ENCODE measurements at places on chromosomes 7 and 10. TPM values are rescaled to one million over a fixed set of nuclear protein-coding genes. Genes with fewer than 3 reads are reported as not detected.

- peak overlapping the region; percentile 35 for H3K27ac ChIP-seq
- H3K4me1 ChIP-seq, result peaks cover 20% of the 10 kb centered on the region
- H3K27me3 ChIP-seq, result no peaks in the 10 kb centered on the region
- H3K36me3 ChIP-seq, result no peaks in the 10 kb centered on the region
- DNase-seq, result no peak
Observed at GRCh38 chr10:68301790-68302502, 29.9 kb upstream of the HNRNPH3 start.

DNA sequence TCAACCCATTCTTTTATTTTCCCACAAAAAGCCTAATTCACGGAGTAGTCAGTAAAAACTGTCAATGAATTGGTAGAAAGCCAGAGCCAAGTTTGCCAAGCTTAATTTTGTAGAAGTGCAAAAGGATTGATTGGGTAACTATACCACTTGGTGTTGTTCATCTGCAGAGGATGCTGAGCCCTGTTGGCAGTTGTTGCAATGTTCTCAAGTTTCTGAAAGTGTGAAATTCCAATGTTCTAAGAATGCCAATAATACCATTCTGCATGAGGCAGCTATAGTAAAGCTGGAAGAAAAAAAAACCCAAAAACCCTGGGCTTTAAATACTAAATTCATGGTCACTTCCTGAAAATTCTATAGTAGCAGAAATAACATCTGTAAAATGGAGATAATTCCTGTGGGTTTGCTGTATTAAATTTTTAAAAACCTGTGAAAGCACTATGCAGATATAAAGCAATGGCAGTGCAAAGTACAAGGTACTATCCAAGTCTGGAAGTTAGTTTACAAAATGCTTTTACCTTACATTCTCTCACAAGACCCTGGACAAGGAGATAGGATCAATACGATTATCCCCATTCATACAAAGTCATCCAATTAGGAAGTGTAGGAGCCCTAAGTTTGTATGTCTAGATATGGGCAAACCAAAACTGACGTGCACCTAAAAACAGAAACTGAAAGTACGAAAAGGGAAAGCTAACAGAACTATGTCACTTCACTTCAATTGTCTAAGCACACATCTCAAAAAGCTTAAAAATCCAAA, 6.0 kb upstream of the PON1 start:
- H3K4me1 ChIP-seq, result no peaks in the 10 kb centered on the region
- DNase-seq, result no peak
- no peak overlapping the region for H3K27ac ChIP-seq

Gene GNAT3
- 0.70 TPM for total RNA-seq

DNA sequence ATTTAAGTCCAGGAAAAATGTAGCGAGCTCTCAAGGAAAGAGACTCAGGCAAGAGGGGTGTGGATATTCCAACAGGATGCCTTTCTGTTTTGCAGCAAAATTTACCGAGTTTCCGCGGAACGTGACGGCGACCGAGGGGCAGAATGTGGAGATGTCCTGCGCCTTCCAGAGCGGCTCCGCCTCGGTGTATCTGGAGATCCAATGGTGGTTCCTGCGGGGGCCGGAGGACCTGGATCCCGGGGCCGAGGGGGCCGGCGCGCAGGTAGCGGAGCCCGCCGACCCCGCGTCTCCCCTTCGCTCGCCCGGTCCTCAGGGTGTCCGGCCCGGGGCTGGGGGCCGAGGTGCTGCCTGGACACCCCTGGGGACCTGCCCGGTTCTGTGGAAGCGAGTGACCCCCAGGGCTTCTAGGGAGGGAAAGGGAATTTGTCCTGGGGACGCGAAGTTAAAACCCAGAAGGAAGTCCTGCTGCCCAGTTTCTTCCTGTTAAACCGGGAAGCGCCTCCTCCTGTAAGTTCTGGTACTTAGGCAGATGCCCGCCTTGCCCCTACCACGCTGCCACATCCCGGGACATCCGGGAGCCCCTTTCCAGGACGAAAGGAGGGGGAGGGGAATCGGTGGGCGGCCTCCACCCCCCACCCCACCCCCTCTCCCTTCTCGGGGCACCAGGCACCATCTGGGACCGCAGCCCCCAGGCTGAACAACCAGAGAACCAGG, 2.5 kb downstream of the VSTM2A start:
- peaks cover 22% of the 10 kb centered on the region for H3K4me1 ChIP-seq
- no peak for DNase-seq
- no peaks in the 10 kb centered on the region for H3K36me3 ChIP-seq
- peak overlapping the region; percentile 2 for H3K27ac ChIP-seq
- peak overlapping the region; percentile 82 for H3K4me3 ChIP-seq

GRCh38 chr7:101767544-101767943, 49.9 kb upstream of the CUX1 start:
- no peaks in the 10 kb centered on the region for H3K4me1 ChIP-seq
- H3K4me3 ChIP-seq, result no peak overlapping the region
- H3K36me3 ChIP-seq, result no peaks in the 10 kb centered on the region

Gene TCERG1L
- 4.2 TPM for total RNA-seq

DNA sequence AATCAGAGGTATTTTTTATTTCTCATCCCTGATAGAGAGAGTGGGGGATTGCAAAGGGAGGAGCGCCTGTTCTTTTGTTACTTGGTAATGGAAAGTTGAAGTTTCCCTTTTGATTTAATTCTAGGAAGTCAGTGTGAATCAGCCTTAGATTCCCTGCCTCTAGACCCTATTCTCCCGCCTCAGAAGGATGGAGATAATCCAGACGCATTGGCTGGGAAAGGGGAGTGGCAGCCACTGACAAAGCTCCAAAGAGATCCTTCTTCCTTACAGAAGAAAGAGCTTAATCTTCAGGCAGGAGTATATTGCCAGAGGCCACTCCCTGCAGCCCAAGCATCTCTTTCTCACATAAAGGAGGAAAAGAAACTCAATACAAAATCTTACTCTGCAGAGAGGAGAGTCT, 122.3 kb upstream of the GALNT17 start:
- no peak for DNase-seq
- peaks cover 20% of the 10 kb centered on the region for H3K27me3 ChIP-seq
- H3K4me3 ChIP-seq, result no peak overlapping the region
- H3K27ac ChIP-seq, result no peak overlapping the region

GRCh38 chr10:46080886-46081285, 34.8 kb upstream of the MSMB start:
- no peak overlapping the region for H3K4me3 ChIP-seq
- H3K36me3 ChIP-seq, result no peaks in the 10 kb centered on the region
- no peaks in the 10 kb centered on the region for H3K4me1 ChIP-seq
- H3K27me3 ChIP-seq, result peaks cover 3% of the 10 kb centered on the region
- no peak overlapping the region for H3K27ac ChIP-seq

Gene SFTPA1
- total RNA-seq, result 0.22 TPM

DNA sequence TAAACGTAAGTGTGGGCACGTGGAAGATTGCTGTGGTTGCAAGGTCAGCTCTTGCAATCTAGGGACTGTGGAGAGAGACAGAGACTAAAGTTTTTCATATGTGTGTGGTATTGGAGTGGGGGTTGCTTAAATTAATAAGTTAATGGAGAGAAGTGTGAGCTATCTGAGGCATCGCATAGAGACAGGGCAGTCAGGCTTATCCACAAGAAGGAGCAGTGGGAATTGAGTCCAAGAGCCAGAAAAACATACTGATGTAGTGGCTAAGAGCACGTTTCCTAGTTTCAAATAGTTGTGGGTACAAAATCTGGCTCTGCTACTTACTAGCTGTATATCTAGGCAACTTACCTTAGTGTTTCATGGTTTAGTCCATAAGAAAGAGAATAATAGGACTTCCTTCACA, 65.8 kb downstream of the SORCS3 start:
- no peak for DNase-seq
- no peaks in the 10 kb centered on the region for H3K36me3 ChIP-seq
- H3K27ac ChIP-seq, result no peak overlapping the region
- no peak overlapping the region for H3K4me3 ChIP-seq
- peaks cover 36% of the 10 kb centered on the region for H3K4me1 ChIP-seq
- H3K27me3 ChIP-seq, result peaks cover 7% of the 10 kb centered on the region

Gene CRHR2
- 0.21 TPM for total RNA-seq

Gene VPS41
- total RNA-seq, result 91.0 TPM

Gene GNAI1
- total RNA-seq, result 39.2 TPM

- no peak overlapping the region for H3K4me3 ChIP-seq
- no peaks in the 10 kb centered on the region for H3K4me1 ChIP-seq
- no peaks in the 10 kb centered on the region for H3K27me3 ChIP-seq
- H3K36me3 ChIP-seq, result peaks cover 4% of the 10 kb centered on the region
Observed at GRCh38 chr10:108783897-108784296, 1139.4 kb downstream of the XPNPEP1 start.

DNA sequence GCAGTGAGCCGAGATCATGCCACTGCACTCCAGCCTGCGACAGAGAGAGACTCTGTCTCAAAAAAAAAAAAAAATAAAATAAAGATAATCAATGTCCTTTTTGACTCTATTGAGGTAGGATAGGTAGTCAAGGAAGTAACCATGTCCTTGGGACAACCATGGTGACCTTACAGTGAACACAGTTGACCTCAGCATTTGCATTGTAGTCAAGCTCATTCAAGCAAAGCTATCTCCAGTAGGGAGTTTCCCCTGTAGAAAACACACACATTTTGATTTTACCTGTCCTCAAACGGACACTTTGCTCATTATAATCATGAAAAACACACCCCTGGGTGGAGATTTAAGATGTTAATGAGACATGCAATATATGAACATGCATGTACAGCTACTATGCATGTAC, 171.7 kb downstream of the KIF20B start:
- no peaks in the 10 kb centered on the region for H3K36me3 ChIP-seq
- no peak overlapping the region for H3K27ac ChIP-seq
- no peak for DNase-seq

DNA sequence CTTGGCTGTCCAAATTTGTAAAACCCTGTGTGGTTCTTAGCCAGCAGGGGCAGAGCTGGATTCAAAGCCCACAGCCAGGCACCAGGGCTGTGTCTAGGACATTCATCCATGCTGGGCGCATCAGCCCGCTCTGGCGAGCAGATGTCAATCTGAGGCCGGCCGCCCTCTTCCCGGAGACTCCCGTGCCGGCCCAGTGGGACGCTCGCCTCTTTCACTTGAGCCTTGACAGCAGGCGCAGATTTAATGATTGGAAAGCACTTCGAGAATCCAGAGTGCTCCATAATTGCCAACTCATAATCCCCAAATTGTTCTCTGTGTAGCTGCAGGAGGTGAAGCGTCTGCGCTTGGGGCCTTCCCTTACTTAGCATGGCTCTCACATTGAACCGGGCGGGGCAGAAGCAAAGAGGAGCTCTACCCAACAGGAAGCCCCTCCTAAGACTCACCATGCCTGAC, 36.7 kb downstream of the SLIT1 start:
- H3K4me3 ChIP-seq, result peak overlapping the region; percentile 65
- peaks cover 4% of the 10 kb centered on the region for H3K27me3 ChIP-seq
- DNase-seq, result no peak
- peak overlapping the region; percentile 35 for H3K27ac ChIP-seq
- H3K36me3 ChIP-seq, result no peaks in the 10 kb centered on the region
- peaks cover 29% of the 10 kb centered on the region for H3K4me1 ChIP-seq

GRCh38 chr10:43383204-43383971, 12.0 kb downstream of the FXYD4 start:
- no peak overlapping the region for H3K4me3 ChIP-seq
- no peak overlapping the region for H3K27ac ChIP-seq
- peaks cover 3% of the 10 kb centered on the region for H3K4me1 ChIP-seq

- H3K27me3 ChIP-seq, result no peaks in the 10 kb centered on the region
- H3K36me3 ChIP-seq, result no peaks in the 10 kb centered on the region
- H3K27ac ChIP-seq, result no peak overlapping the region
- no peak overlapping the region for H3K4me3 ChIP-seq
- peaks cover 5% of the 10 kb centered on the region for H3K4me1 ChIP-seq
Observed at GRCh38 chr7:105890290-105890997, 14.0 kb upstream of the ATXN7L1 start.

- H3K36me3 ChIP-seq, result no peaks in the 10 kb centered on the region
- H3K4me1 ChIP-seq, result peaks cover 30% of the 10 kb centered on the region
- H3K4me3 ChIP-seq, result no peak overlapping the region
- H3K27ac ChIP-seq, result no peak overlapping the region
Observed at GRCh38 chr10:3766046-3766756, 18.8 kb downstream of the KLF6 start.

DNA sequence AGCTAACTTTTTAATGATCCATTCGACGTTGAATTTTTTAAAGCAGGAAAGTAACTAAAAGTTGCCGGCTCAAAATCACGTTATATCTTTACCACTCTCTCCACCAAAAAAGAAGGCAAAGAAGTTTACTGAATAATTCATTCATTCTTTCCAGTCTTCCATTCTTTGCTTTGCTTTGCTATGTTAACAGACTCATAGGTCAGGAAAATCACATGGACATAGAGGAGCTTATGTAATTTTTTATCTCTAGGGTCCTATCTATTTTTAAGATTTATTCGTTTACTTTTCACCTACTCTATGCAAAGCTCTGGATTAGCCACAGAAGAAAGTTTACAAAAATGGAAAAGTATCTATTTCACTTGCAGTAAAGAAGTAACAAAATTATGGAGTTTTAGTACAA, 52.6 kb downstream of the MRC1 start:
- no peak for DNase-seq
- no peaks in the 10 kb centered on the region for H3K36me3 ChIP-seq

GRCh38 chr7:46450886-46451285, 529.8 kb upstream of the IGFBP3 start:
- H3K4me3 ChIP-seq, result no peak overlapping the region
- H3K27ac ChIP-seq, result no peak overlapping the region
- no peaks in the 10 kb centered on the region for H3K27me3 ChIP-seq
- no peaks in the 10 kb centered on the region for H3K36me3 ChIP-seq

DNA sequence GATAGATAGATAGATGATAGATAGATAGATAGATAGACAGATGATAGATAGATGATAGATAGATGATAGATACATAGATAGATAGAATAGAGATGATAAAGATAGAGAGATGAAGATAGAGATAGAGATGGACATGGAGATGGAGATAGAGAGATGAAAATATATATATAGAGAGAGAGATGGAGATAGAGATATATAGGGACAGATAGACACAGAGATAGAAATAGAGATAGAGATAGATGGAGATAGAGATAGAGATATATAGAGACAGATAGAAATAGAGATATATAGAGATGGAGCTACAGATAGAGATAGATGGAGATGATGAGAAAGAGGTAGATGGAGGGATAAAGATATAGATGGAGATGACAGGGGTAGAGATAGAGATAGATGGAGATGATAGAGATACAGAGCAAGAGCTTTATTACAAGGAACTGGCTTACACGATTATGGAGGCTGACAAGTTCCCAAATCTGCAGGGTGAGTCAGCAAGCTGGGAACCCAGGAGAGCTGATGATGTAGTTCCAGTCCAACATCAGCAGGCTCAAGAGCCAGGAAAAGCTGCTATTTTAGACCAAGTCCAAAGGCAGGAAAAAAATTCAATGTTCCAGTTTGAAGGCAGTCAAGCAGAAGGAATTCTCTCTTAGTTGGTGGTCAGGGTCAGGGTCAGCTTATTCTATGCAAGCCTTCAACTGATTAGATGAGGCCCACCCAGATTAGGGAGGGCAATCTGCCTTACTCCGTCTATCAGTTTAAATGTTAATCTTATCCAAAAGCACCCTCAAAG, 37.1 kb downstream of the CAV1 start:
- no peak for DNase-seq
- peaks cover 10% of the 10 kb centered on the region for H3K27me3 ChIP-seq
- H3K4me3 ChIP-seq, result no peak overlapping the region

- H3K4me3 ChIP-seq, result no peak overlapping the region
- peaks cover 15% of the 10 kb centered on the region for H3K4me1 ChIP-seq
- H3K27ac ChIP-seq, result no peak overlapping the region
- DNase-seq, result no peak
Observed at GRCh38 chr7:129949292-129950133, 3.2 kb downstream of the UBE2H start.

- DNase-seq, result no peak
- H3K27ac ChIP-seq, result no peak overlapping the region
- peaks cover 7% of the 10 kb centered on the region for H3K4me1 ChIP-seq
- peaks cover 2% of the 10 kb centered on the region for H3K27me3 ChIP-seq
- H3K4me3 ChIP-seq, result no peak overlapping the region
Observed at GRCh38 chr10:64067009-64067606, 545.9 kb downstream of the REEP3 start.

Gene PIP
- total RNA-seq, result not detected
